ENCODE measurements at places on chromosomes 12 and 14.

DNA sequence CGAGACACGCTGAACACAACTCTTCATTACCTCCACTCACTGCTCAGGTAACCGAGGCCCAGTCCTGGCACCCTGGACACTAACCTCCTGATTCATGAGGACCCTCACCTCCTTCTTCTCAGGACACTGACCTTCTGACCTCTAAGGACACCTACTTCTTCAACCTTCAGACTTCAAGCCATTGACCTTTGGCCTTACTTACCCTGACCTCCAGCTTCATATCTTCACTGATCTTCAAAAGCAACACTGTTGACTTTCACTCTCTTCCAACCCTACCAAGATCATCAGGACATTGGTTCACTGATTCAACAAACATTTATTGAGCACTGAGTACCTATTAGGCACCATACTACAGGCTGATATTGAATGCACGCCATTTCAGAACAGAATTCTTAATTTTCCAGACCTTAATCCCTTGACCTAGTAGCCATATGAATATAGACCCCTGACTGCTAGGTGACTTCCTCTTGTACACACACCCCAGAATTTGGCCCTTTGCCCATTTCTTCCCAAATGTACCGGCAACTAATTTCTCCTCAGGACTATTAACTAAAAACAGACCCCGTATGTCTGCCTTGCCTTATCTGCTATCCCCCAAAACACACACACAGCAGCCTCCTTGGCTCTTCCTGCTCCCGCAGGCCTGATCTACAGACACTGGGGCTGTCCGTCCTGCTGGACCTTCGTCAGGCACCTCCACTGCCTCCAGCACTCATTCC, 5.8 kb downstream of the ARHGEF40 start:
- DNase-seq, result no peak

GRCh38 chr12:42868291-42868690, 278.7 kb upstream of the PRICKLE1 start:
- DNase-seq, result no peak

DNA sequence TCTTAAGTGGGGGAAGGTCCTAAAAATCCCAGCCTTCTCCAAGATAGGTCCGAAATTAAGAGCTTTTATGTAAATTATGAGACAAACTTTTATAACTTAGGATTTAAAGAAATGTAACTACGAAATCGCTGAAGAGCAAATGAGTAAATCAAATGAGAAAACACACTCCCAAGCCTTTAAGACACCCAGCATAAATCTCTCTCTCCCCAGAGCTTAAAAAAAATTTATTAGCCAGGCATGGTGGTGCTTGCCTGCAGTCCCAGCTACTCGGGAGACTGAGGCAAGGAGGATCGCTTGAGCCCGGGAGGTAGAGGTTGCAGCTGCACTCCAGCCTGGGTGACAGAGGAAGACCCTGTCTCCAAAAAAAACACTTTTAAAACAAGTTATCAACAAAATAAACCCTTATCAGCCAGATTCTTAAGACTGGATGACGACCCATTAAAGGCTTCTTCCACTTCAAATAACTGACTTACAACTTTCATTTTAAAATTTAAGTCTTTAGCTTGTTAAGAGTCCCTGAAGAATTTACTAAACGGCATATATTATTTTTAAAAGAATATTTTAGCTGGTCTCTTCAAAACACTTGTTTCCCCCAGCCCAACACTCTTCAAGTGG, 3.2 kb downstream of the PTGES3 start:
- no peak for DNase-seq

- no peak for DNase-seq
These were observed 104.6 kb downstream of the SLC38A1 start for GRCh38 chr12:46164186-46164761.

GRCh38 chr12:132486168-132486567, 3.8 kb upstream of the FBRSL1 start:
- DNase-seq, result no peak

GRCh38 chr12:66823857-66824570, 145.1 kb upstream of the GRIP1 start:
- no peak for DNase-seq

DNA sequence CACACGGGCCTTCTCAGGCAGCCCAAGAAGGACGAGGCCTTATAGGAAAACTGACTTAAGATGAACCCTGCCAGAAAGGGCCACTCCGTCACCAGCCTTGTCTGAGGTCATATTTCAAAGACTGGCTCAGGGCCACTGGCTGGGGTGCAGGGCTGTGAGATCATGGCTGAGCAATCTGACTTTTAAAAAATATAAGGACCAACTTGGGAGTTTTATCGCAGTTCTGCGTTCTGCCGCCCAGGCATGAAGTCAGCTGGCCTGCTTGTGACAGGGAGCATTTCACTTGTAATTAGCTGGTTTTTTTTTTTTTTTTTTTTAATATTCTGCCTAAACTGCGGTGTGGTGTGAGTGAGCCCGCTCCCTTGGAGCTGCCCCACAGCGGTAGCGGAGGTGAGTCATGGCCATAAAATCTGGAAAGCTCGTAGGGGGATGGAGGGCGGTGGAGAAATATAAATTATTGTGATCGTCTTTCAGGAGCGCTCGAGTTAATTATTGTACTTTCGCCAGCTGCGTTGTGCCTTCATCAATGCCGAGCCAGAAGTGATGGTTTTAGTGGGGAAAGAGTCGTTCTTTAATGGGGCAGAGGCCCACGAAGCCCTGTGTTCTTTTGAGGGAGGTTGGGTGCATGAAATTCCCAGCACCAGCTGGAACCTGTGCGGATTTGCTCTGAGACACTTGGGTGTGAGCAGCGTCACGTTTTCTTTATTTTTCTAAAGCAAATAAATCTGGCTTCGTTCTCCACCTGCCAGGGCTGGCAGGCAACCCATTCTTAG, 231.9 kb downstream of the C12orf75 start:
- no peak for DNase-seq

GRCh38 chr14:101729382-101729781, 32.1 kb upstream of the PPP2R5C start:
- DNase-seq, result no peak

- no peak for DNase-seq
These were observed at the start of gene PAPLN for GRCh38 chr14:73237219-73237785. Gene PAPLN (plus strand): TSS chr14:73237506. CDS start chr14:73239779, 2,273 bp downstream.

DNA sequence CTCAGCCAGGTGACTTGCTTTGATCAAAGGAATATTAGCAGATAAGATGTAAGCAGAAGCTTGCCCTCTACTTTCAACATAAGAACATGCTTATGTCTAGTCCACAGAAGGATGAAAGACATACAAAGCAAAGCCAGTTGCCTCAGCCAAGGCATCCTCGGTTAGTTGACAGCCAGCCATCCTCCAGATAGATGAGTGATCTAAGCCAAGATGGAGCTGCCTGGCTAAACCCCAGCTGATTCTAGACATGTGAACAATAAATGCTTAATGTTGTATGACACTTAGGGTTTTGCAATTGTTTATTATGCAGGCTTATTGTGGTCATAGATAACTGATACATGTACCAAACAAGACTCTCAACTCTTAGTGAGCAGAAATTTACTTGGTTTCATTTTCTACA, 157.6 kb upstream of the TMTC2 start:
- no peak for DNase-seq

DNA sequence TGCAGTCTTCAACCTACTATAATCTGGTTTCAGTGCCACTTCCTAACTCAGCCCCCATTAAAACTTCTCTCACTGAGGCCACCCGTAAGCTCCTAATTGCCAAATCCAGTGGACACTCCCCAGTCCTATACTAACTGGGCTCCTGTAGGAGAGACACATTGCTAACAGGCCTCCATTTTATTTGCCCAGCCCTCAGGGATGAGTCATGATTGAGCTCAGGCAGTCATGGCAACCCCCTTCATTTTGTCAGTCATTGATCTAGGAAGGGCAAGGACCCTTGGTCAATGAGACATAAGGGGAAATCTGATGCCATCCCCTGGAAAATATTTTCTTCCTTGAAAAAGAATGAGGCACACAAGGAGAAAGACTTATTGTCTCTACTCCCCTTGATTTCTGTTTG, 70.1 kb upstream of the HIF1A start:
- DNase-seq, result no peak

All from NCI-H1694 (cell line).